ENCODE measurements at places on chromosomes 2 and 18. TPM values are rescaled to one million over a fixed set of nuclear protein-coding genes. Genes with fewer than 3 reads are reported as not detected.

Gene CRACDL
- not detected for total RNA-seq

DNA sequence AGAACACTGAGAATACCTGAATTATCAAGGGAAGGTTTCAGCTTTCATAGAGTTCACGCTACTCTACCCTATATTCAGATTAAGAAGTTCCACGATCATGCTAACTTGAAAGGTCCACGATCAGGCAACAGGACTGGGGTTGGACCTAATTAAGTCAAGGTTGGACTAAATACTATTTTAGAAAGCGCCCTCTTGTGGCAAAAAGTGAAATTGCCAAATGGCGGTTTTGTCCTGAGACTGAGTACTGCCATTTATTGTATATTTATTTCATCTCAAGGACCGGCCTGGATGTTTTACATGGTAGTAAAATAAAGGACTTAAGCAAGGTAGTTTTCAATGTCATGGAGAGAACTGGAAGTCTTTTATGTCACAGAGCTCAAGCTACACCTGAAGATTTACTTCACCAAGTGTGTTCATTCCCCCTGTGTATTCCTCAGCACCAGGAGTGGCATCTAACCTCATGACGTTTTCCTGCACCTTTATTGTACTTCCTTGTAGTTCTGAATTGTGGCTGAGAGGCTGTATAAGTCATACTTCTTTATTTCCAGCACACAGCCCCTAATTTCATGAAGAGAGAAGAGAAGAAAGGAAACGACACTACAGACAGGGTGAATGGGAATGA lies 56.8 kb downstream of the SRD5A2 start:
- DNase-seq, result peak; percentile 72

GRCh38 chr2:172735582-172736423 lies at the start of gene RAPGEF4:
Gene RAPGEF4 (plus strand): TSS chr2:172735845. CDS start chr2:172735984, 139 bp downstream.
- peak; percentile 83 for DNase-seq

DNA sequence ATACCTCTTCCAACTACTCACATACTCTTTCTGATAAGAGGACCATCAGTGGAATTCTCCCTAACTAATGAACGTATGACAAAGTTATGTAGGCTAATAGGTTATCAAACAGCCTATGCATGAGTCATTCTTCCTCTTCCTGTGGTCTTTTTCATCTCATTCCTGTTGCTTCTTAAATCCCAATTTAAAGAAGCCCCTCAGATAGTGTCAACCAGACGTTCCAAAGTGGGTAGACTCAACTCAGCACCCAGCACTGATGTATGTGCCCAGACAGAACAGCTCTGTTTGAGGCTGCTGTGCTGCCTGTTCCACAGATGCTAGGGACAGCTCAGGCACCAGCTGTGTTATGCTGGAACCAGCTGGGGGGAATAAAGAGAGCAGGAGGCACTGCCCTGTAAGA lies 52.6 kb downstream of the CXCR4 start:
- no peak for DNase-seq

Gene AAK1
- 61.9 TPM for total RNA-seq

Measured in osteoblast (primary cell).